Adrenal gland (tissue), 19 donors: ENCODE measurements at places on chromosomes 11 and 22. TPM values are rescaled to one million over a fixed set of nuclear protein-coding genes. Genes with fewer than 3 reads are reported as not detected.

OR2D2 gene
- not detected for polyA plus RNA-seq

SCGB1A1 gene
- polyA plus RNA-seq, result not detected

ACRV1 gene
- not detected for polyA plus RNA-seq

CRYBB3 gene
- polyA plus RNA-seq, result 2.7 TPM

LMO2 gene
- 38.1 TPM for polyA plus RNA-seq

NNMT gene
- polyA plus RNA-seq, result 354 TPM
